BJ (cell line): ENCODE measurements at places on chromosomes 7 and 10. TPM values are rescaled to one million over a fixed set of nuclear protein-coding genes. Genes with fewer than 3 reads are reported as not detected.

ATP6V0A4 gene
- 0.06 and 0.07 TPM in 2 replicates for polyA plus RNA-seq

SPAM1 gene
- not detected in 2 replicates for polyA plus RNA-seq

GATAD1 gene
- 17.4 and 27.0 TPM in 2 replicates for polyA plus RNA-seq

GPR26 gene
- polyA plus RNA-seq, result 0.01 TPM in 1 of 2 replicates, not detected in the other

ADIRF gene
- 42.1 and 64.4 TPM in 2 replicates for polyA plus RNA-seq

SLC13A1 gene
- not detected in 2 replicates for polyA plus RNA-seq

MRLN gene
- polyA plus RNA-seq, result not detected in 2 replicates

ZNF775 gene
- 1.6 and 2.1 TPM in 2 replicates for polyA plus RNA-seq

RADIL gene
- polyA plus RNA-seq, result 1.1 and 1.2 TPM in 2 replicates

TSPAN33 gene
- 0.22 and 0.29 TPM in 2 replicates for polyA plus RNA-seq

TAC1 gene
- not detected in 2 replicates for polyA plus RNA-seq

SPDYE16 gene
- polyA plus RNA-seq, result not detected in 2 replicates

MMD2 gene
- polyA plus RNA-seq, result not detected in 2 replicates

PRKRIP1 gene
- polyA plus RNA-seq, result 11.9 and 14.3 TPM in 2 replicates

MIOS gene
- 11.8 and 21.8 TPM in 2 replicates for polyA plus RNA-seq

GRCh38 chr10:89029785-89030437 lies 39.3 kb downstream of the FAS start:
- peak; percentile 31 for DNase-seq

- no peak for DNase-seq
These were observed 131.7 kb downstream of the TEX36 start for GRCh38 chr10:125551247-125551646.

GRCh38 chr7:101066141-101066832 lies 19.0 kb upstream of the TRIM56 start:
- DNase-seq, result no peak

- peak; percentile 1 for DNase-seq
These were observed 378 bp upstream of the PRKCQ start for GRCh38 chr10:6580279-6581029.

DNA sequence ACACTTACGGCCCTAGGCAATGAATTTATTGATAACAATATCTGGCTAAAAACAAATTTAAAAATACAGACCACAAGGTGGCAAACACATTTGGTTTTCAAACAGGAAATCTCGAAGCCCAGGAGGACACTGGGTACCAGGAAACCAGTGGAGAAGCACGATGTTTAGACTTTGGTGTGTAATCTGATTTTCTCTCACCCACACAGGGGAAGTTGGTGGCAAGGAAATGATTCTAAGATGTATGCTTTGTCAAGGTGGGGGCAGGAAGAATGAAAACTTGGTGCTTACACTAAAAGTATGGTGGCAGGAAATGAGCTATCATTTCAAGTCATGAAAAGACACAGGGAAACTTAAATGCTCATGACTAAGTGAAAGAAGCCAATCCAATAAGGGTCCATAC lies 113.2 kb upstream of the ANKRD1 start:
- no peak for DNase-seq

GRCh38 chr7:143245123-143245522 lies 18.1 kb upstream of the GSTK1 start:
- peak; percentile 80 for DNase-seq

GRCh38 chr10:77350711-77351119 lies 286.9 kb downstream of the KCNMA1 start:
- DNase-seq, result peak; percentile 94

DNA sequence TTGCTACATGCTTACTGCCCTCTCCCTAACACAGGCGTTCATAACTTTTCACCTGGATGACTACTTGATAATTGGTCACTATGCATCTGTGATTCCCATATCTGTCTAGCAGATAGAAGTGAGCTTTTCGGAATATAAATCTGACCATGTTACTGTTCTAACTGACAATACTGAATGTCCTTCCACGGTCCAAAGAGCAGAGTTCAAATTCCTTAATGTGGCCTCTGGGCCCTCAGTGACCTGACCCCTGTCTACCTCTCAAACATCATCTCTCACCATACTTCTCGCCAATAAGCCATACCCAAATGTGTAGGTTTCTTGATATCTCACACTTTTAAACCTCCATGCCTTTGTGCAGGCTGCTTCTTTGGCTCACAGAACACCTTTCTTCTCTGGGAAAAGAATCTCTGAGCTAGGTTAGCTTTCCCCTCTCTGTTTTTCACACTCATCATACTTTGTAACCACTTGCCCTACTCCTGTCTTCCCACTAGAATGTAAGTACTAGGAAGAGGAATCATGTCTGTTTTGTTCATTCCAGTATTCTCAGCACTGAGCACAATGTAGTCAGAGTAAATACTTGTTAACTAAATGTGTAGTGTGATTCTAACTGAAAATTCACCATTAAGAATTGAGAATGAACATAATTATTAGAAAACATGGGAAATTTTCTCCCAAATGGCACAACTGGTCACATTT lies 39.2 kb upstream of the LRRC17 start:
- DNase-seq, result no peak

- DNase-seq, result no peak
These were observed 3.1 kb upstream of the IRF5 start for GRCh38 chr7:128934361-128935341.

DNA sequence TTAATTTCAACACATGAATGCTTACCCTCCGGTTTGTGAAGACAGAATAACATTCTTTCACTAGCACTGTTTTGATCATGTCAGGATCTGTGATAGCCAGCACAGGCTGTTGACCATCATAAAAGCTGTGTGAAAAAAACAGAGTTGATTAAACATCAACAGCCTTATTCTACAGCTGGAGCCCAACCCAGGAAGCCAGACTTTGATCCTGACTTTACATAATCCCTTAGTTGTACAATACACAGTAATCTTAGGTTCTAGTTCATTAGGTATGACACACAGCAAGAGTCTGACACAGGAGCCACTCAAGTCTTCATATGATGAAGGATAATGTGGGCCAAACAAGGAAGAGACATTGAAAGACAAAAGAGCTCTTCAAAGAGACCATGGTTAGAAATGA lies 11.4 kb downstream of the CYP3A4 start:
- DNase-seq, result no peak

GRCh38 chr7:102897856-102898531 lies 14.8 kb upstream of the LRRC17 start:
- no peak for DNase-seq

GRCh38 chr7:18429547-18429946 lies 66.0 kb upstream of the HDAC9 start:
- DNase-seq, result peak; percentile 28

- no peak for DNase-seq
These were observed 718 bp upstream of the BPGM start for GRCh38 chr7:134645935-134646334.

- DNase-seq, result no peak
These were observed 480.0 kb downstream of the LRMDA start for GRCh38 chr10:75911426-75911825.

- peak; percentile 7 for DNase-seq
These were observed 32.9 kb upstream of the SDK1 start for GRCh38 chr7:3267966-3268690.

DNA sequence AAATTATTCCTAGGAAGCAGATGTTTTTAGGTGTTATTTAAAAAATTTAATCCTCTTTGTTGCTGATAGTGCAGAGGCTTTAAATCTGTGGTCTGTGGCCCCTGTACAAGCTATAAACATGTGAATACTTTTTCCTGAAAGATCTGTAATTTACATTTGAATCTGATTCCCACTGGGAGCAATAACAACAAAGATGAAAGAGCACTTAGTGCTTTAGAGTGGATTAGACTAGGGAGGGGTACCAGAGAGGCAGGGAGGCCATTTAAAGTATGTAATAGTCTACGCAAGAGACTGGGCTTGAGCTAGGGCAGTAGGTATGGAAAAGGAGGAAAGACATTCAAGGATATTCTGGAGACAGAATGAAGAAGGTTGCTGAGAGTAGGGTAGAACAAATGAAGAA lies 19.1 kb downstream of the BTRC start:
- DNase-seq, result no peak

- DNase-seq, result peak; percentile 44
These were observed 87.8 kb downstream of the CHRM2 start for GRCh38 chr7:136956232-136956631.

GRCh38 chr7:36188266-36188665 lies 35.2 kb downstream of the EEPD1 start:
- no peak for DNase-seq

- DNase-seq, result no peak
These were observed at the start of gene AKR1B15 for GRCh38 chr7:134548877-134549276. TSS of gene AKR1B15 (plus strand) at chr7:134549110. CDS start at chr7:134564620, 15,510 bp downstream.

- DNase-seq, result no peak
These were observed 951.5 kb upstream of the C7orf33 start for GRCh38 chr7:147639037-147639436.

DNA sequence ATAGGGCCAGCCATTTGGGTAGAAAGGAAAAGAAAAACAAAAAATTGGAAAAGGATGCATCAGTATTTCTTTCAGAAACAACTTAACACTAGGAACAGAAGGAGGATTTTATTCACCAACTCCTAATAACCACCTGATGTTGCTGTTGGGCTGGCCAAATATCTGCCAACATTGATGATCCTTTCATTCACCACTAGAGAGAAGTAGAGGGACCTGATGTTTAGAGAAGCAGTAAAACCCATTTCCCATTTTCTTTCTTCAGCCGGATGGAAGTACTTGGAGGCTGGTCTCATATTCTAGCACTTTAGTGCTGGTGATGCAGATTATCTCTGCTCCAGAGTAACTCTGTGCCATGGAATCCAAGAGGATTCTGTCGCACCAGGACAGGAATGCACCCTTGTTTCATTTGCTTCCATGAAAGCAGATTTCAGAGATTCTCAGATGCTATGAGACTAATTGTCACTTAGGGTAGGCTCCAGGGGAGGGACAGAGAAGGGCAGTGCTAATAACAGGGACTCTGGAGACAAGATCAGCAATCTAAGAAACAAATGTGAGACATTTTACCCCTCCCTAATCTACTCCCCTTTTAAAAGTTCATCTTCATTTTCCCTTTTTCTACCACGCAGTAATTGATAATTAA lies 3.1 kb downstream of the KLLN start:
- DNase-seq, result no peak

- DNase-seq, result no peak
These were observed 15.8 kb downstream of the TBXAS1 start for GRCh38 chr7:139844779-139845442.

DNA sequence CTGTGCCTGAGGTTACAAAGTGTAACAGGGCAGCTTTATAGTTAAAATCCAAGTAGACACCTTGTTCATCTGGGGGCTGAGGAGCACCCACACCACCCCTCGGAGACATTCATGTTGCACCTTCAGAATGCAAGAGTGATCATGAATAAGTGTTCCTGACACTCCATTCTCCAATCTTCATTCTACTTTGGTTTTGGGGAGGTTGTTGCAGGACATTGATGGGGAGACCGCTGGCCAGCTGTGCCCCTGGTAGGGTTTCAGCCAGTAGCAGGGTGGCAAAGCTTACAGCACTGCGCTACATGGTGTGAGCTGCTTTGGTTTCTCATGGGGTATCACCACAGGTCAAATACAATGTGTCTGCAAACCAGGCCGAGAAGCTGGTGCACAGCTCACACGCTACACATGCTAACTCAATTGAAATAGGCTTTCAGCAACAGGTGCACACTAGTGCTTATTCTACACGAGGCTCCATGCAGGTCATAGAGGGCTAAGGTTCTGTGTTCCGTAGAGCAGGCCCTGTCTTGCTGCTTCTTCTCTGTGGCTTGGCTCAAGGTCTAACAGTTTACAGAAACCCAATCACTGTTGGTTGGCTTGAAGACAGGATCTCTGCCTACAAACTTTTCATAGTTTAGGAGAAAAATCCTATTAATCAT lies 317.4 kb upstream of the ZNF32 start:
- no peak for DNase-seq

- no peak for DNase-seq
These were observed 6.9 kb upstream of the WIPI2 start for GRCh38 chr7:5183155-5183554.

GRCh38 chr10:97243836-97244235 lies 48.6 kb downstream of the ARHGAP19 start:
- no peak for DNase-seq

DNA sequence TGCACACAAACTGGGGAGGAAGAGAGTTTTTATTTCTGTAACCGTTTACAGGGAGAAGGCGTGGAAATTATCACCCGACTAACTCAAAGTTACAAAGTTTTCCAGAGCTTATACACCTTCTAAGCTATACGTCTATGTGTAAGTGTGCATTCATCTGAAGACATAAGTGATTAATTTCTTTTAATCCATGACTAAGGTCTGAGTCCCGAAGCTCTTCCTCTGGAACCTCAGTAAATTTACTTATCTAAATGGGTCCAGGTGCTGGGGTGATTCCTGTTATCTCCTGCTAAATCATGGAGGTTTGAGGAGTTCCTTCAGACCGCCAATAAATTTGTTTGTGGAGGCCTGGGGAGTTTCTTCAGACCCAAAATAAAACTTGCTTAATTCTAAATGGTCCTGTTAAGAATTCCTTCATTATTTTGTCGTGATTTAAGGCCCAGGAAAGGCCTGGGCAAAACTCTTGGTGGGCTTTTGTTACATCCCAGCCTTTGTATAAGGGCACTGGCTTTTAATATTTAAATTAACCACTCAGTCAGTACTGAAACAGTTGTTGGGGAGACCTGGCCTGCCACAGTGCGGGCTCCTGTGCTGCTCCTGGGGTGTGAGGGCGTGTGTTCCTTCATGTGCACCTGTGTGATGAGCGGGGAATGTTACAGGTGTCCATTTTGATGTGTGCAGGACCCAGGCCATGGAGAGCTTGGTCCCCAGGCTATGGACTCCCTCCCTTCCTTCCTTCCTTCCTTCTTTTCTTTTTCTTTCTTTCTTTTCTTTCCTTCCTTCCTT lies 5.8 kb upstream of the METTL27 start:
- DNase-seq, result no peak

DNA sequence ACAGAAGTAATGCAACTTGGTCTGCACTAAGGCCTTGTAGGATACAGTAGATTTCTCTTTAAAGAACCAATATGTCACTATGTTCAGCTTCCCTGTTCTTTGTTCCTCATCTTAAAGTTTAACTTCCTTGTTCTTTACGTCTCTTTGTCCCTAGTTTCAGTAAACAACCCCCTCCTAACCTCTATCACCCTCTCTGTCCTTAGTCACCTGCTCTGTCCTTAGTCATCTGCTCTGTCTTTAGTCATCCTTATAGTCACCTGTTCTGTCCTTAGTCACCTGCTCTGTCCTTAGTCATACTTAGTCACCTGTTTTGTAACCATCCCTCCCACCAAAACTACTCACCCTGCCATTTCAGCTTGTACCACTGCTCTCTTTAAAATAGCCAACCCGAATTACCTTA lies 144.6 kb upstream of the TMEM106B start:
- DNase-seq, result no peak
